ENCODE measurements at places on chromosomes 5 and 9.

DNA sequence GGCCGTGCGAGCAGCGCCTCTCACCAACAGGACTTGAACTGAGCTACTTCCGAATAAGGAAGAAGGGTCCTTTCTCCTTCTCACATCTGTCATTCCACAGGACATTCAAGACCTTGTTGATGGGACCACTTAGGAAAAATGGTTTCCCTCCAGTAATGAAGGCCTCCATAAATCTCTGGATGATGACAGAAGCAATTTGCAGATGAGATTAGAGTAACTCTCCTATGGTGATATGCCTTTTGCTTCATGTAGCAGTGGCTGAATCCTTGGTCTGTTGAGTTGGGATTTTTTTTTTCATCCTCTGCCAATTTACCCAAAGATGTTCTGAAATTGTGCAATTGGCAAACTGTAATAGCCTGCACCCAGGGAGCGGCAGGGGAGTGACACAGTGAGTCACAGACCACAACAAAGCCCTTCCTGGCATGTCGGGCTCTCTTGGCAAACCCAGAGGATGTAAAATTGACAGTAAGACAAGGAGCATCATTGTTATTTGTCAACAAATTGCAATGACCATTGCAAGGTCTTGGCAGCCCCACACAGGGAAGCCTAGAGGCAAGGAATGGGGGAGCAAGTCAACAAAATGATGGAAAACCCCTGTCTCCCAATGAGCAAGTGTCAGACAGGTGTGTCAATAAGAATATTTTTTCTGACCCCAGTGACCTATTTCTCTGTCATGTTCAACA is 275.9 kb downstream of the ACTL7B start:
- DNase-seq: peak; percentile 96

DNA sequence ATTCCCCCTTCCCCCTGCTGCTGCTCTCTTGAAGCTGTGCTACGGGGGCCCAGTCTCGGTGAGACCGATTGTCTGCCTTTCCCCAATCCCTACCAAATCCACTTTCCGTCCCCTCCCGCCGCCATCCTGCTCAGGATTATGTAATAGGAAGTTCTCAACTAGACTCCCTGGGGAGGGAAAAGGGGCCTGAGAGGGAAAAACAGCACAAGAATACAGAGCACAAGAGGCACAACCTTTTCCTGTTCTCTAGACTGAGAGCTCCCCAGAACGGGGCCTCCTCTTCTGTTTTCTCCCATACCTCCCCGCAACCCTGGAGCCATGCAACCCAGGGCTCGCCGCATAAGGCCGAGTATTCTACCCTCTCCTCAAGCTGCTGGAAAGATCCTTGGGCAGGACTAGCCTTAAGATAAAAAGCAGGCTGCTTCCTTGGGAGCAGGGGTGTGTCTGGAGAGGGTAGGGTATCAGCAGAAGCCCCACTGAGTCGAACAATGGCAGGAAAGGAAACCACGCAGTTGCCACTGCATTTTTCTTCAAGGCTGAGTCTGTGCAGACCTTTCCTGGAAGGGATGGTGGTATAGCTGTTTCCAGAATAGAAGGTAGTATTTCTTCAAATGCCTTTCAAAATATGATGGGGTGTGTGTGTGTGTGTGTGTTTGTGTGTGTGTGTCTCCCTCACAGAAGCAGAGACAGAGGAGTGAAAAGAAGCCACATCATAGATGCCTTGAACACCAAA is 12.9 kb downstream of the MYORG start:
- no peak for DNase-seq

DNA sequence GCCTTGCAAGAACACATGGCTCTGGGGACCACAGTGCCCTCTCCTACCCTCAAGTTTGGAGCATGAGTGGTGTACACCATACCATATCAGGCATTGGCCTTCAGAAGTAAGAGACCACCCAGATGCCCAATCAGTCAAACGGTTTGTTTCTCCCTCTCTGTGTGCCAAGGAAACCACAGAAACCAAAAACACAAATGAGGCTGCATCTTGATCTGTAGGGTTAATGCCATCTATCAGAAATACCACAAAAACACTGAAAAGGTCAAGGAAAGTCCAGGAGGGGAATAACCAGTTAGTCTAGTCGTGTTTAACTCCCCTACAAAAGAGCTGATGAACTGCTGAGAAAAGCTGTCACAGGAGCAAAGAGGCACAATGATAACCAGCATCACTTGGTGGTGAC is 78.4 kb downstream of the INSYN2B start:
- DNase-seq: no peak

- DNase-seq: peak; percentile 77
Measured at GRCh38 chr5:82820188-82820587, 257.0 kb downstream of the TMEM167A start.

DNA sequence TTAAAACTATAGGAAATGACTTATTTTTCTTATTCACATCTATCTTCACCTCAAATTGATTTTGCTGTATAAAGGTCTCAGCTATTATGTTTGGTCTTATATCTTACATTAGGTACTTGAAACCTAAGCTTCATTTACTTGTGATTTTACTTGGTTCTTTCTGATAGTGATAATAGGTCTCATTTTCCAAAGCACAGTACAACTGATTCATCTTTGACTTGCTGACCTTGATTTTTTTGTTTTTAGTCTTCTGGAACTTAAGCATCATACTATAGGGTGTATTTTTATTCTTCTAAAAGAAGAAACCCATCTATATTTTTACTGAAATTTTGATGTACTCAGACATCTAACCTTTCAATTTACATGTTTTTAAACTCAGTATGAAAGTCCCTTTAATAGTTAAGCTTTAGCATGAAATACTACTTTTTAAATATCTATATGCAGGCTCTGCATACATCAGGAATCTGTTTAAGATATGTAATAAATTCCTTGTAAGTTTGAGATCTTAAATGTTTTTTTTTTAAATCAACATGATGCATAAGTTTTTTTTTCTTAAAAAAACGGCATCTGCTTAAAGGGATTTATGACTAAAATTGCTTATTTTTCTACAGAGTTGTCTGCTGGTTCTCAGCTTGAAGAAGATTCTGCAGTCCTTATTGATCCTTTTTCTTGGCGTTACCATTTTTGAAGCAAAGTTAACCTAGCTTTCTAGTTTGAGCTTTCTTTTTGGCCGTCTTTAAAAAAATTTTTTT is 13.3 kb downstream of the MATR3 start:
- no peak for DNase-seq

DNA sequence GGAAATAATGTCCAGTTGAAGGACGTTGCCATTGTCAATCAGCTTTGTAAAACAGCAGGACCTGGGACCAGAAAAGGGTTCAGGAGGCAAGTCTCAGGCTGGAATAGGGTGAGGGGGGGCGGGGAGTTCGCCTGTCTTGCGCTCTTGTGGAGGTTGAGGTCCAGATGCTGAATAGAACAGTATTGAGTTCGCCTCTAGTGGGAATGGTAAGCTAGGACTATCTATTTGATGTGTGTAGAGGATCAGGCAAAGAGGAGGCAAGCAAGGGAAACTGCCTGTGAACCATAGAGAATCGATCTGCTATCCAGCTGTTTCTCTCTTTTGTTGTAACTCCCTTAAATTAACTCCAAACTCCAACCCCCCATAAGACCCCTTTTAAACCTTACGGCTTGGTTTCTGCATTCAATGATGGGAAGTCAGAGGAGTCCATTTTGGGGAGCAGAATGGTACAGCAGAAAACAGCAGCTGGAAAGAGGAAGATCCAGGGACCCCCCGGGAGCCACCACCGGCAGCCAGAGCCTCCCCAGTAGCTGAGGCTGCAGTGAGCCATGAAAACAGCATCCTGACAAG is 133.7 kb downstream of the SLC28A3 start:
- DNase-seq: no peak

DNA sequence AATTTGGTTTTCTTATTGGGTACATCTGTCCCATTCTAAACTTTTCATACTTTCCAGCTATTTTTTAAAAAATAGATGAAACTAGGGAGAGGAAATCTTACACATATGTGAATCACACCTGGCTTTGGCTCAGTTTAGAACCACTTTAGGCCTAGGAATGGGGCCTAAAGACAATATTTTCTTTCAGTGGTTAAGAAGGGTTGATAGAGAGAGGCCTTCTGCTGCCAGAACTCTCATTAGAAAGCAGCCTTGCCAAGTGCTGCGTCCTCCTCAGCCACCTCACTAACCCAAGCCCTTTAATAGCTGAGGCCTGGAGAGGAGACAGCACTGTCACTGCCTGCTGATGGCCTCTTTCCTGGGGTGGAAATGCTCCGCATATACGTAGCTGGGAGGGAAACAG is 167.5 kb downstream of the SAXO1 start:
- DNase-seq: no peak

DNA sequence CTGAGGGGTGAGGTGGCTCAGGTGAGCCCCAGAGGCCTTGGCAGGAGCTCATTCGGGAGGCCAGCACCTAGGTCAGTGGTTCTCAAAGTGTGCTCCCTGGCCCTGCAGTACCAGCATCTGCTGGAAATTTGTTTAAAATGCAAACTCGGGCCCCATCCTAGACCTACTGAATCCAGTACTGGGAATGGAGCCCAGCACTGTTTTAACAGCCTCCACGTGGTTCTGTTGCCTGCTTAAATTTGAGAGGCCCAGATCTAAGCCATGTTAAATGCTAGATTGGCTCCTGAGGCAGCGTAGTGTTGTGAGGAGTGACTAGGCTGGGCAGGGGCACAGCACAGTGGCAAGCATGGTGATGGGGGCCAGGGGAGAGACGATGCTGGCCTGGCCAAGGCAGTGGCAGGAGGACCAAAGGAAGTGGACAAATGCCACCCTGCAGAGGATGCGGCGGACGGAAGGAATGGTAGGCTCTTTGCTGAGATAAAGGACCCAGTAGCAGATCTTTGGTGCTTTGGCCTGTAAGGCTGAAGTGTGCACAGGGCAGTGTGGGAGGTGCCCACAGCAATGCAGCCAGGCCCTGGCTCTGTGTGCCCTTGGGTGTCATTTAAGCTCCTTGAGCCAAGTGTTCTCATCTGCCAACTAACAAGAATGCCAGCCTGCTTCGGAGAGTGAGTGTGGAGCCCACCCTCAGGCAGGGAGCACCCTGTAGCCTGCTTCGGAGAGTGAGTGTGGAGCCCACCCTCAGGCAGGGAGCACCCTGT is 4.2 kb downstream of the PRR7 start:
- no peak for DNase-seq

GRCh38 chr9:89446961-89447310 is 51.0 kb downstream of the SEMA4D start:
- DNase-seq: no peak

DNA sequence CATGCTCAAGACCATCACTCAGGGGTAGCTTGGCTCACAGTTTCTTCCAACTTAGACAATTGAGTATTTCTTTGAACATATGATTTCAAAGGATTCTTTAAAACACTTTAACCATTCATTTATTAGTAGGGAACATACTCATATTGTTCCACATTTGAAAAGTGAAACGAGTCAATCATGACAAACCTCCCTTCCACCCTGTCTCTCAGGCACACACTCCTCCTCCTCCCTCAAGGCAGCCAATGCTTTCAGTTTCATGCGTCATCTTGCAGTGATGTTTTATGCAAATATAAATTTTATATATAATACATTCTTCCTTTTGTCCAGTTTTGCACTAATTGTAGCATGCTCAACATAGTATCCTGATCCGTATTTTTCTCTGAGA is 126.0 kb upstream of the BOD1 start:
- no peak for DNase-seq

DNA sequence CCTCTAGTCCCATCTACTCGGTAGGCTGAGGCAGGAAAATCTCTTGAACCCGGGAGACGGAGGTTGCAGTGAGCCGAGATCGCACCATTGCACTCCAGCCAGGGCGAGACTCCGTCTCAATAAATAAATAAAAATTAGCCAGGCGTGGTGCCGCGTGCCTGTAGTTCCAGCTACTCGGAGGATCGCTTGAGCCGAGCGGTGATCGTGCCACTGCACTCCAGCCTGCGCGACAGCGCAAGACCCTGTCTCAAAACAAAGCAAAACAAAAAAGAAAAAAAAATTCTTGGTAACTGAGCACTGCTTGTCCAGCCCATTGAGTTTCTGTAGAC is 710 bp upstream of the WDR55 start:
- DNase-seq: no peak

DNA sequence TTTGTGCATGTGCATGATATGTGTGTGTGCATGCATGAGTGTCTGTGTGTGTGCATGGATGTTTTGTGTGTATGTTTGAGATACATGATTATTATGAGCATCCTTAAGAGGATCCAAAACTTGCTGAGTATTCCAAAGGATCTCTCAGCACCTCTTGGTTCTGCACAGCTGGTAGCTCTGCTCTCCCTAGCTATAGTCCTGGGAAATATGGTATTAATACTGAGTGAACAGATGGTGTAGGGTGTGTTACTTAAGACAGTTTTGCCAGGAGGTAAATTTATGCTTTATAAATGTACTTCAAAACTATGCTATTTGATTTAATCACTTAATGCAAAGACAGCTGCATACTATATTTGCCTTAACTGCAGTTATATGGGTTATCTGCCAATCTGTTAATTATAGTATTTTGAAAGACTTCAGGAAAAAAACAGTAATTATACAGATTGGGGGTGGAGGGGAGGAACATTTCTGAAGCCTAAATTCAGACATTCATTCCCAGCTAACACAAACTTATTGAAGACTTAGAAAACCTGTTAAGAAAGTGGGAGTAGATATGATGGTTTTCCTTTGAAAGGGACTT is 215.5 kb downstream of the MPDZ start:
- no peak for DNase-seq

GRCh38 chr9:36163786-36164170 is 5.4 kb upstream of the CCIN start:
- DNase-seq: peak; percentile 40

DNA sequence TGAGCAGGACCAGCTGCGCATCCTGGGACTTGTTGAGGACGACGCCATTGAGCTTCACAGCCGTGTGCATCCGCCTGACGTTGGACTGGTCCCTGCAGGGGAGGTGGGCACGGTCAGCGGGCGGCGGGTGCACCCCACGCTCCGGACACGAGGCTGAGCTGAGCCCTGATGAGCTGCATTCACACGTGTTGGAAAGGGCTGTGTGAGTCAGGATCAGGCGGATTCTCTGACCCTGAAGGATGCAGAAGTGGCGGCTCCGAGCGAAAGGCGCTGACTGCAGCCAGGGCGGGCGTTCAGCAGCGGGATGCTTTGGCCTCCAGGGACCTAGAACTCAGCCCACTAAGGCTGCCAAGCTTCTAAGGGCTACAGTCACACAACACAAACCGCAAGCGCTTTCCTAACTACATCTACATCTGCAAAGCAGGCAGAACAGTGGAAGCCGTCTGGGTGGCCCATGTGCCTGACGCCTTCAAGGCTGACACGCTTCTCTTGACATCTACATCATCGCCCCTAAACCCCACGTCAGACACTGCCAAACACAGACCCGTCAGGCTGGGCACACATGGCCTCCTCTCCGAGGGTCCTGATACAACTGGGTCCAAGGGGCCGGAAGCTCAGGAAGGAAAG is 44.9 kb downstream of the NKD2 start:
- DNase-seq: no peak

DNA sequence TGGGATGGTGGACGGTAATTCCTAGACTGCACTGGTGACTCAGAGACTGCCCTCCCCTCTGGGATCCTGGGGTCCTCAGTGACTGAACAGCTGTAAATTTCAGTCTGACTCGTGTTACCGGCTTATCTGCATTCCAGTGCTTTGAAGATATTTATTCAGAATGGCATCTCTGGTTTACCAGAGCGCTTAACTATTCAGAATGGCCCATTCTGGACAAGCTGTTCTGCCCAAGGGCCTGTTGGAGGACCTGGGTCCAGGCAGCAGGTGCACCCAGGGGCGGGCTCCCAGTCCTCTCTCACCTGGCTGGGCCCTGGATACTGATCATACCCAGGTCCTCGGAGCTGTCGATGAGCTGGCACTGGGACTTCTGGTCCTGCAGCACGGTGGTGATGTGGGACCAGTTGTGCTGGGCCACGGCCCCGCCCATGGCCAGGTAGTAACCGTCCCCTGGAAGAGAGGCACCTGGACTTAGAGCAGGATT is 48.0 kb downstream of the SARDH start:
- DNase-seq: peak; percentile 9

- peak; percentile 54 for DNase-seq
Measured at GRCh38 chr5:132526290-132526973, 16.9 kb downstream of the IL5 start.

All from epithelial cell of esophagus (primary cell).